ENCODE measurements at places on chromosomes 11 and 22.

- DNase-seq = peak; percentile 99
These were observed 169.1 kb downstream of the NXPE2 start for GRCh38 chr11:114847306-114847975.

DNA sequence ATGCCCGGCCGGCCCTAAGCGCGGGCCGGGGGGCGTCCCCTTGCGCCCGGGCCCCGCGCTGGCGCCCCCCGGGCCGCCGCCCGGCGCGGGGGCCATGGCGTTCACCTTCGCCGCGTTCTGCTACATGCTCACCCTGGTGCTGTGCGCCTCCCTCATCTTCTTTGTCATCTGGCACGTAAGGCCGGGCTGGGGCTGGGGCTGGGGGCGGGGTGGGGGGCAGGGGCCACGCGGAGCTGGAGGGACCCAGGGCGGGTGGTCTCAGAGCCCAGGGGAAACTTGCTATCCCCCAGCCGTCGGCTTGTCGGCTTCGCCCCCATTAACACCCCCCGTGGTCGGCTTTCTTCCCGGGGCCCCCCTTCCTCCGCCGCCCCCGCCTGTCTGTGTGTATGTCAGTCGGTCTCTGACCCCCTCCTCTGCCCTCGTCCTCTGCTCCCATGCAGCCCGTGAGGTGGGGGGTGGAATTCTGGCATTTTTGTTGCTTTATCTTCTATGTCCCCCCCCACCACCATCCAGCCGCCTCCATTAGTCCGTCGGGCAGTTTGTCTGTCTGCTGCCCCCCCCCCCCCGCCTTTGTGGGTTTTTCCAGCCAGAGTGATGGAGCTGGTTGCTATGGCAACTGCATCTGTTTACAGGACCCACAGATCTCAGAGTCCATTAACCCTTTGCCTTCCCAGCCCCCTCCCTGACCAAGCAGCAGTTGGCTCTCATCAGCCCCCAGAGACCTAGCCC lies 552 bp downstream of the CNIH2 start:
- no peak for DNase-seq

- DNase-seq = no peak
These were observed 2.6 kb downstream of the C11orf91 start for GRCh38 chr11:33697997-33698396.

GRCh38 chr11:45298718-45299117 lies 12.6 kb upstream of the SYT13 start:
- no peak for DNase-seq

- no peak for DNase-seq
These were observed 22.3 kb upstream of the A4GALT start for GRCh38 chr22:42742940-42743339.

- no peak for DNase-seq
These were observed 17.4 kb upstream of the GNB1L start for GRCh38 chr22:19871845-19872778.

- DNase-seq = peak; percentile 14
These were observed 32.1 kb upstream of the DGKZ start for GRCh38 chr11:46315033-46315738.

DNA sequence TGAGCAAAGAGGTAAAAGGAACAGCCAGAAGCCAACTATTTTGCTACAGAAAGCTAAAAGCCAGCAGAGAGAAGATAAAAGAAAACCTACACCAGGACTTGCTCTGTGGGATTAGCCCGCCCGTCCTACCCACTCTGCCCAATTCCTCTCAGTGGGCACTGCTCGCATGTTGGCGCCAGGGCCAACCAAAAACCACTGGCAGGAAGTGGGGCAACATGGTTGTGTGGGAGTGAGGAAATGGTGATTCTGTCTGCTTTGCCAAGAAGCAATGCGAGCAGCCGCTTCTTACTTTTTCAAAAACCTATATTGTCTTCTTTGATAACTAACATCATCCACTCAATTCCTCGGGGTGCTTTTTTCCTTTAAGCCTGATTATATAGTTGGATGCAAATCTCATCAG lies 14.2 kb upstream of the APOA1 start:
- DNase-seq = no peak

DNA sequence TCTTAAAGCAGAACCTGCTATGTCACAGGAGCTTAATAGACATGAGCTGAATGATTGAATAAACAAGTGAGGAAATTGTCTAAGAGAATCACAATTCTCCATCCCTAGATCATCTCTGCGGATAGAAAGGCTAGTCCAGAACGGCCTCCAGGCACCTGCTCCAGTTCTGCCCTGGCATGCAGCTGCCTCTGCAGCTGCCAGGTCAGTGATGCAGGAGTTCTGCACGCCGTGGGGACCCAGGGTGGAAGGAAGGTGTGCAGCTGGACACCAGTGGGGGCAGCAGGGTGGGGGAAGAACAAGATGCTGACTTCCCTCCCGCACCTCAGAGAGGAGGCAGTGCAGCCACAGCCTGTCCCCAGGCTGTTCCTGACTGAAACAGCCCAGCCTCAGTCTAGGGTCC lies 192.1 kb upstream of the NCAM1 start:
- no peak for DNase-seq

GRCh38 chr22:33472462-33473344 lies 414.5 kb upstream of the SYN3 start:
- no peak for DNase-seq

DNA sequence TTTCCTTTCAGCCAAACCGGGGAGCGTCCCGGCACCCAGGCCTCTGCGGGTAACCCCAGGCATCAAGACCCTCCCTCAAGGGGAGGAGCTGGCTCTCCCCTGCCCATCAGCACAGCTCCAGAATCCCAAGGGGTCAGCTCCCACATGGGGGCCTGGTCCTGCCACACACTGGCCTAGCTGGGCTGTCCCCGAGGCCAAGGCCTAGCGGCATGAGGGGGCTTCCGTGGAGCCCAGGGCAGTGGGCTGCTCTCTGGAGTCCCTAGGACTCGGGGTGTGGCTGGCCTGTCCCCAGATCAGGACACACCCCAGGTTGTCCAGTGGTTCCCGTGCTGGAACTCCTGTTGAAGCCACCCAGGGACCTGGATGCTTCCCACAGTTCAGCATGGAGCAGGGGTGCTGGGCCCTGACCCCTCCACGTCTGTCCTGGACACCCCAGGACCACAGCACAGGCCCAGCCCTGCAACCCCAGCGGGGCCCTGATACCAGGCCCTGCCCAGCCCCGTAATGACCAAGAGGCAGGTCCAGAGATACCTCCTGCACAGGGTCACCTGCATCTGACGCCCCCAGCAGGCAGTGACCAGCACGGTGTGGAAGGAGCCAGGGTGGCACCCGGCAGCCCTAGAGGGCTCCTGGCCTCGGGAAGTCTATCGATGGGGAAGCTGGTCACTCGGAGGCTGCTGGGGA lies 5.5 kb downstream of the HRAS start:
- no peak for DNase-seq

DNA sequence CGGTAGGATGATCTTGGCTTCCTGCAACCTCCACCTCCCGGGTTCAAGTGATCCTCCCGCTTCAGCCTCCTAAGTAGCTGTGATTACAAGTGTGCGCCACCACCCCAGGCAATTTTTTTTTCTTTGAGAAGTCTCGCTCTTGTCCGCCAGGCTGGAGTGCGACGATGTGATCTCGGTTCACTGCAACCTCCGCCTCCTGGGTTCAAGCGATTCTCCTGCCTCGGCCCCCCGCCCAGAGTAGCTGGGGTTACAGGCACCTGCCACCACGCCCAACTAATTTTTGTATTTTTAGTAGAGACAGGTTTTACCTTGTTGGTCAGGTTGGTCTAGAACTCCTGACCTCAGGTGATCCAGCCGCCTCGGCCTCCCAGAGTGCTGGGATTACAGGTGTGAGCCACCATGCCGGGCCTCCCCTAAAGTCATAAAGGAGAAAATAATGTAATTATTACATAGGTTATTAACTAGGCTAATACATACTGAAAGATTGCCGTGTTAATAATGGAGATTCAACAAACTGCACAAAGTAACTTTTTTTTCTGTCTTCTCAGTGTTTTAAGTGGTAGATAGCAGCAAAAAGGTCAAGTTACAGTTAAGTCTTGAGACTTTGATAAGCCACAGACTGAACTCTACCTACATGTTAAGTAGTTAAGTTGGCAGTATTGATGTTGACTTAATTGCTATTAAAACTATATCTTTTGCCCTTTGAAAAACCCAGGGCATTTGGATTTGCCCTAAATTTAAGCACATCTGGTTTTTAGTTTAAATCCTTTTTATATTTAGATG lies 3.9 kb downstream of the CAPRIN1 start:
- DNase-seq = no peak

- DNase-seq = no peak
These were observed 112.1 kb upstream of the DRD2 start for GRCh38 chr11:113587308-113587739.

GRCh38 chr11:113781682-113782081 lies 2.1 kb downstream of the CLDN25 start:
- no peak for DNase-seq

DNA sequence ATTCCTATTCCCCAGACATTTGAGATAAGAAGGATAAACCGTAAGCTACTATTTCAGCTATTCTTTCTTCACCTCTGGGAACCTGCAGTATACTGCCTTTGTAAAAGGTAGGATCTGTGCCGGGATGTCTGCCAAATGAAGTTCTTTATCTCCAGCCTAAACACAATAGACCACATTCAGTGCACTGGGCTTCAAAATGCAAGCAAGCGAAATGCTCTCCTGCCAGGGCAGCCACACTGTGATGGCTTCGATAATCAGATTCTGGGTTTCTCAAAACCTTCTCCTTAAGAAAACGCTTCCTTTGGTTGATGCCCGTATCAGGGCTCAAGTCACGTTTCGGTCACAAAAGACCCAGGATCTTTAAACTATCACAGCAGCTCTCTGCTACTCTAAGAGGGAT lies 299.5 kb upstream of the B3GAT1 start:
- DNase-seq = no peak

DNA sequence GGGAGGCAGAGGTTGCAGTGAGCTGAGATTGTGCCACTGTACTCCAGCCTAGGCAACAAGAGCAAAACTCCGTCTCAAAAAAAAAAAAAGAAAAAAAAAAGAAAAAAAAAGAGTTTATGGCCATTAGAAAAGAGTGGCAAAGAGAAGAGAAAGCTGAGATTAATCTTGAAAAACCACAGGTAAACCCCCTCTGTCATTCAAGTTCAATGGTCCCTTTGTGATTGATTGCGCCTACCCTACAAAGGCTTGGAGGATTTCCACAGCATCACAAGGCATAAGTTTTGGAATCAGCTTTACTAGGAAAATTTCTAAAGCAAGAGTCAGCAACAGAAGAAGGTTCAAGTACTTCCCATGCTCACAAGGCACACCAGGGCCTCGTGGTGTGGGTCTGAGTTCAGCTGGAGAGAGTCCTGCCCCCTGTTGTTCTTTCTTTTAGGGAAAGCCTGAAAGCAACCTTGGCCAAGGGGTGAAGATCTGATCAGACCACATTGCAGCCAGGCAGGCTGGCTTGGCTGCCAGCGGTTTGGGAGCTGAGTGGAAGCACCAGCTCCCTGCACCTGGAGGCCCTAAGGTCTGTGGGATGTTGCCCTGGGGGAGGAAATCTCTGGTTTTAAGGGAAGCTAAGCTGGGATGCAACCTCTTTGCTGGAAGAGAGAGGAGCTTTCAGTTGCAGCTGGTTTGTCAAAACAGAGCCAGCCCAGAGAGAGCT lies 41.8 kb downstream of the SLN start:
- no peak for DNase-seq

DNA sequence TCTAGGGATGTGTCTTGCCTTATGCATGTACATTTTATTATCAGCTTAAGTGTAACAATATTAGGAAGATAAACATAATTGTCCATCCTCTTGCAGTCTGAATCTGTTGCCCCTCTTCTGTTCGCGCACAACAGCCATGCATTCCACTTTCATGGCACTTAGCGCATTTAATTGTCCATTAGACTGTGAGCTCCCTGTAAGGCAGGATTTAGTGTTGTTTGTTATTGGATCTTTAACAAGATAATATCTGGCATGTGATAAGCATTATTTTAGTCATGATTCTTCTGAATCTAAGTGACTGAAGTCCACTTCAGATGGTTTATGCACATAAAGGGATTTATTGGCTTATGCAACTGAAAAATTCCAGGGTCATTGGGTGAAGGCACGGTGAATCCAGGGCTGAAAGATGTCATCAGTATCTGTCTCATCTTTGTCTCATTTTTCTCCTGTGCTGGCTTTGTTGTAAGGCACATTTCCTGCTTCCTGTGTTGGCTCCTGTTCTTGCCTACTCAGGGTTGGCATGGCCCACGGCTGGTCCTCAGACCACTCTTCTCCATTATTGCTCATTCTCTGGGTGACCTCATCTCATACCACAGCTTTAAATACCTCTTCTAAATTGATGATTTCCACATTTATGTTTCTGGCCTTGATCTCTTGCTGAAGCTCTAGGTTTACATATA lies 37.6 kb downstream of the ATXN10 start:
- no peak for DNase-seq

DNA sequence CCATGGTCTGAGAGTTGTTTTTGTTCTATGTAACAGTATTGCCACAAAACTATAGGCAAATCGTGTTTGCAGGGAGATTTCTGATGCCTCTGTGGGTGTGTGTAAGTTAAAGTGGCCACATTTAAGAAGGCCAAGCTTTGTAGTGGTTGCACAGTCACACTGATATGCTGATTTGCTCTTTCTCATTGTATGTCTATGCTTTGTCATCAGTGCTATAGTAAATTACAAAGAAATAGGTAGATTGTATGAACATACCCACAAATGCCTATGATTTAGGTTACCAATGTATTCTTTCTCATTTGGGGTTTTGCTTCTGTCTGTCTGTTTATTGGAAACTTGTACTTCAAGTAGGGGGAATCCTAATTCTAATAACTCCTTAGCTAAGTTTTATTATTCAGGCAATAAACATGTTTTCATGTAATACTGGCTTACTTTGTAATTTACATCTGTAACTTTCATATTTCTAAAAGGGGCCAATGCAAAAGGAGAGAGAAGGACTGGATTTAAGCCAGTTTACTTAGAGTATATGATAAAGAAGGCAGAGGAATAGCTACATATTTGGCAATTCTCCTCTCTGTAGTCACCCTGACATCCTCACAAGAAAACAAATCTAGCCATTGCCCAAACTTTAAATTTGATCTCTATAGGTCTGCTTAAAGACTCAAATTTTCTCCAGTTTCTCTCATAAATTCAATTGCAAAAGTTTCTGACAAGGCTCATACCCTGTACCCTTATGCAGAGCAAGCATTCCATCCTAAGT lies 2.0 kb downstream of the FIBIN start:
- no peak for DNase-seq

DNA sequence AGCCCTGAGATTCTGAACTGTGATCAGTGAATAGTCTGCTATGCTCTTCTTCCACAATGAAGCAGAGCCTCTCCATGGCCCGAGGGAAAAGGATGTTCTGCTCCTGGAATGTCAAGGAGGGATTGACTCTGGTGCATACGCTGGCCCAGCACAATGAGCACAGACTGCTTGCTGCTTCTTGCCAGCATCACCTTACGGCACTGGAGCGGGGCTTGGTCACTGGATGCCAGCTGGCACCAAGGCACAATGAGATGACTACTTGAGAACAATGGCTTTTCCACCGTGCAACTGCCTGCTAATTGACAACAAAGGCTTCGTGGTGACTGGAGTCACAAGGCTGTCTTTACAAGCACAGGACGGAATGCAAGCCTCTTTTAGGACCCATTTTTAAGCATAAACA lies 139.2 kb downstream of the DSCAML1 start:
- peak; percentile 9 for DNase-seq

- DNase-seq = no peak
These were observed 70.0 kb upstream of the FAT3 start for GRCh38 chr11:92154611-92155010.

- DNase-seq = no peak
These were observed 3.9 kb downstream of the DBX1 start for GRCh38 chr11:20156280-20156875.

- no peak for DNase-seq
These were observed 372.6 kb upstream of the NARS2 start for GRCh38 chr11:78946945-78947902.

- no peak for DNase-seq
These were observed 167.9 kb upstream of the B3GAT1 start for GRCh38 chr11:134579724-134580609.
